Pancreas (tissue), 10 donors: ENCODE measurements at places on chromosomes 4 and X. TPM values are rescaled to one million over a fixed set of nuclear protein-coding genes. Genes with fewer than 3 reads are reported as not detected.

The PDE5A gene
- 19.3 TPM for polyA plus RNA-seq

The CD38 gene
- 0.56 TPM for polyA plus RNA-seq

The ARHGEF38 gene
- polyA plus RNA-seq: 6.8 TPM

DNA sequence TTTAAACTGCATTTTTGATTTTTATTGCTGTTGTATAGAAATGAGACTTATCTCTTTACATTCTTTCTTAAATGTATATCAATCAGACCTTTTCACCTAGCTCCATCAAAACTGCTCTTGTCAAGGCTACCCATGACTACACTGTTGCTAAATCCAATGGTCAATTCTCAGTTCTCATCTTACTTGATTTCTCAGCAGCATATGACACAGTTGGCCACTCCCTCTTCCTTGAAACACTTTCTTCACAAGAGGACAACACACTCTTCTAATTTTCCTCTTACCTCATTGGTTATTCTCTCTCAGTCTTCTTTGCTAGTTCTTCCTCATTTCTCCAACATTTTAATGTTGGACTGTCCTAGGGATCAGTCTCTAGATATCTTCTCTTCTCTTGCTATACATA lies 94.1 kb upstream of the CITED1 start:
- H3K36me3 ChIP-seq: no peaks in the 10 kb centered on the region
- no peak overlapping the region for H3K27ac ChIP-seq
- no peak overlapping the region for H3K4me3 ChIP-seq

DNA sequence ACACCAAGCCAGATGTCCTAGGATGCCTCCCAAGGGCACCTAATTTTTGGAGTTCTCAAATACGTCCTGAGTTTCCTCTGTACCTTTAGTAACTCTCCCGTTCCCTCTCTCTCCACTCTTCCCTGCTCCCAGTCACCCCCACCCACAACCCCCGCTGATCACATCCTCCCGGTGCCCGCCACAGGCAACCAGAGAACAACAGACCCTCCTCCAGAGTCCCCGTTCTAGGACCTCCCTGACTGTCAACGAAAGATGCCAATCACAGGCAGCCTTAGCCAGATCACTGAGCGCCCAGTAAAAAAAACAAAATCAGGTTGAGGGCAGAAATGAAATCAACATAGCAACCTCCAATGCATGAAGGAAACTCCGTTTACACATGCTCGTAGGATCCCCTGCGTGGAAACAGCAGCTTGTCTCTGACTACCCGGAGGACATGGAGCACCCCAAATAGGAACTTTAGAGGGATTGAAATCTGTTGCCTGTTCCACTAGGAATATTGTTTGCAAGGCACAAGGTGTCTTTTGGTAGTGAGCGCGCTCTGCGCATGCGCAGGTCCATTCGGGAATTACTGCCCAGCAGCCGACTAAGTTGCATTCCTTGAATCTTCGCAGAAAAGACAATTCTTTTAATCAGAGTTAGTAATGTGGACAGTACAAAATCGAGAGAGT lies at the start of gene GABRB1:
GABRB1 (plus strand) TSS at position 557 of the 668 bp plus-strand sequence.
- peak within 1 kb of the TSS; percentile 16 for H3K4me3 ChIP-seq
- peak; percentile 48 for DNase-seq
- no peaks in the 10 kb centered on the region for H3K4me1 ChIP-seq
- no peak within 1 kb of the TSS for H3K27ac ChIP-seq
- H3K27me3 ChIP-seq: no peaks in the 10 kb centered on the region
- no peaks in the 10 kb centered on the region for H3K36me3 ChIP-seq

- H3K27me3 ChIP-seq: no peaks in the 10 kb centered on the region
- H3K4me3 ChIP-seq: no peak overlapping the region
- no peak overlapping the region for H3K27ac ChIP-seq
- DNase-seq: no peak
- H3K4me1 ChIP-seq: no peaks in the 10 kb centered on the region
These were observed 282.7 kb downstream of the UNC5C start for GRCh38 chr4:95265814-95266740.

The WDR17 gene
- polyA plus RNA-seq: 3.0 TPM

GRCh38 chr4:15914291-15914690 lies 24.2 kb downstream of the FGFBP1 start:
- H3K36me3 ChIP-seq: no peaks in the 10 kb centered on the region
- H3K27ac ChIP-seq: no peak overlapping the region
- DNase-seq: no peak
- no peak overlapping the region for H3K4me3 ChIP-seq
- H3K4me1 ChIP-seq: no peaks in the 10 kb centered on the region
- no peaks in the 10 kb centered on the region for H3K27me3 ChIP-seq

DNA sequence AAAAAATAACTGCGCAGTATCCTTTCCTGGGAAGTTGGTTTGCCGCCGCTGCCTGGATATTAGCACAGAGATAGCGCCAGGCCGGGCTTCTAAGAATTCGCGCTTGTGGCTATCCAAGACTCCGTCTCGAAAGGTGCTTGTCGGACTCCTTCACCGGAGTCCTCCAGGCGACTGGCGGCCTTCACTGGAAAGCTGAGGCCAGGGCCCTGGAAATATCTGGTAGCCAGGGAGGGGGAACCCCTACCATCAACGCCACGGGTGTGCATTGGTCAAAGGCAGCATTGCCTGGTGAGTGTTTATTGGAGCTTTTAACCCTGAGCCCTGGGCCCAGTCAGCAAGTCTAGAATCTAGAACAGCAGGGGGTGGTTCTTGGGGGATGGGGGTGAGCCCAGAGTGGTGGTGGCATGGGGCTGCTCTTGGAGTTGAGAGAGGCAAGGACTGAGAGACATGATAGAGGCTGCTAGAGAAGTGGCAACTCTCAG lies 577 bp upstream of the PIM2 start:
- no peaks in the 10 kb centered on the region for H3K27me3 ChIP-seq
- H3K4me1 ChIP-seq: no peaks in the 10 kb centered on the region
- H3K27ac ChIP-seq: no peak overlapping the region
- no peak for DNase-seq
- no peak overlapping the region for H3K4me3 ChIP-seq
- H3K36me3 ChIP-seq: no peaks in the 10 kb centered on the region
